ENCODE measurements at places on chromosomes 2 and 18.

DNA sequence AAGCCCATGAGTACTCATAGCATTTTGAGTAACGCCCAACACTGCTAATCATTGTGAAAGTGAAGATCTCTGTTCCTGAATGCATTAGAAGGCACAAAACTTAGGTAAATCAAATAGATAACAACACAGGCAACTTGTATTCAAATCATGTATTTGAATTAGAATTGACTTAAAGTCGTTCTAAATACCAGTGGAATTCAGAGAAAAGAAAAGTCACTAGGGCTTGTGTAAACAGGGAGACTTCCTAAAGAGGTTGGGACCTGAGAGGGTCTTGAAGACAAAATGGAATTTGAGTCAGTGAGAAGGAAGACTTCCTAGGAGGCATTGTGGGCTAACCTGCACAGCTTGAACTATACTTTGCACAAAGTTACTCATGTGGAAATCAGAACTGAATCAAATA, 127.2 kb downstream of the CTNNA2 start:
- no peak for DNase-seq

GRCh38 chr18:12679183-12679786, 21.4 kb upstream of the SPIRE1 start:
- no peak for DNase-seq

- no peak for DNase-seq
These were observed 81.9 kb upstream of the UXS1 start for GRCh38 chr2:106275971-106276370.

DNA sequence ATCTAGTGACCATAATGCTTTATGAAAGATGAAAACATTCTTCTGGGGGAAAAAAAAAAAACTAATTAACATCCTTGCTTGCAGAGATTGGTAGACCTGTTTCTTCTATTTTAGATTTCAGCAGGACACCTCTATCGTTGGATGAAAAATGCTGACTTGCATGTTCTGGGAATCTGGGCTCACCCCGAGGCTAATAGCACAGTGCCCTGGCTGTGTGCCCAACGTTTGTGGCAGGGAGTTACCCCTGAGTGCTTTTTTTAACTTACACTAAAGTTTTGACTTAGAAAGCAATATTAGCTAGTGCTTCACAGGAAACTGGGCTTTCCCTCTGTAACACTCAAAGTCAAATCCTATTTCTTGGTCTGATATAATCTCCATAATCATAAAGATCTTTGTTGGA, 233.2 kb downstream of the SLC8A1 start:
- DNase-seq, result no peak

DNA sequence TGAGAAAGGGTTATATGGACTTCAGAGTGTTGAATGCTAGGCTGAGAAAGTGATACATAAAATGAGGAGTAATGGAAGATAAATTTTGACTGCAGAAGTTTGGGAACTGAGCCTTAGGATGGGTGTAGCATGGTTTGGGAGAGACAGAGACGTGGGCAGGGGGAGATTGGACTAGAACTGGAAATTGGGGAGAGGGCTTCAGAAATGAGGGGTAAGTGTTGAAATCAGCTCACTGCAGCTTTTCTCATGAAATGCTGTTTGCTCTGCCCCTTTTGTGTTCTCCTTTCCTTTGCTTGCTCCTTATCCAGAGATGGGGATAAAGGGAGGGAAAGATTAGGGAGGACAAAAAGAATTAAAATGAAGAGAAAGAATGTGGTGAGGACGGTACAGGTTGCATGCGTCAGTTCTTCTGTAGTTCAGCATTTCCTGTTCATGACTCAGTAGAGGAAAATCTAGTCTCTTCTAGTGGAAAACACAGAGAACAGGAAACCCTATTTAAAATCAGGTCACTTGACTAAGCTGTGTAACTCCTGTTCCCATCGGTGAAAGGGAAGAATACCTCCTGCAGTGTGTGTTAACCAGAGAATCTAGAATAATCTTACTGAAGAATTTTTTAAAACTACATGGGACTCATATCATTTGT, 105.6 kb downstream of the CRIM1 start:
- DNase-seq, result peak; percentile 79

- DNase-seq, result peak; percentile 79
These were observed 684.4 kb downstream of the IRS1 start for GRCh38 chr2:226115102-226115831.

DNA sequence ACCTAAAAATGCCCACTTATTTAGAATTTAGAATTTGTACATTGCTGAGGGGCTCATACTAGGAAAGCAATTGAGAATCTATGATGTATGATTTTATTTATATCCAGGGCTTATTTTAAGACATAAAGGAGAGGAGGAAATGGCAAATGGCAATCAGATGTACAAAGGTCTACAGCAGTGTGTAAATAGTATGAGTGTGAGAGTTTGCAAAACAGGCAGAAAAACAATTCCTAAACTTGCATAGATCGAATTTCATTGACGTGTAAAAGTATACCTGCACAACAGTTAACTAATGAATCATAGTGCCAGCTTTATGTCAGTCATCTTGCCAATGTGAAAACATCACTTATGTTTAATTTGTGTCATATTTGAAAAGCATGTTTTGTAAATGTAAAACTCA, 718.7 kb upstream of the GCFC2 start:
- DNase-seq, result no peak

GRCh38 chr2:28610583-28611201, 114.8 kb downstream of the PLB1 start:
- peak; percentile 90 for DNase-seq

- no peak for DNase-seq
These were observed 35.3 kb downstream of the NHEJ1 start for GRCh38 chr2:219125225-219125885.

DNA sequence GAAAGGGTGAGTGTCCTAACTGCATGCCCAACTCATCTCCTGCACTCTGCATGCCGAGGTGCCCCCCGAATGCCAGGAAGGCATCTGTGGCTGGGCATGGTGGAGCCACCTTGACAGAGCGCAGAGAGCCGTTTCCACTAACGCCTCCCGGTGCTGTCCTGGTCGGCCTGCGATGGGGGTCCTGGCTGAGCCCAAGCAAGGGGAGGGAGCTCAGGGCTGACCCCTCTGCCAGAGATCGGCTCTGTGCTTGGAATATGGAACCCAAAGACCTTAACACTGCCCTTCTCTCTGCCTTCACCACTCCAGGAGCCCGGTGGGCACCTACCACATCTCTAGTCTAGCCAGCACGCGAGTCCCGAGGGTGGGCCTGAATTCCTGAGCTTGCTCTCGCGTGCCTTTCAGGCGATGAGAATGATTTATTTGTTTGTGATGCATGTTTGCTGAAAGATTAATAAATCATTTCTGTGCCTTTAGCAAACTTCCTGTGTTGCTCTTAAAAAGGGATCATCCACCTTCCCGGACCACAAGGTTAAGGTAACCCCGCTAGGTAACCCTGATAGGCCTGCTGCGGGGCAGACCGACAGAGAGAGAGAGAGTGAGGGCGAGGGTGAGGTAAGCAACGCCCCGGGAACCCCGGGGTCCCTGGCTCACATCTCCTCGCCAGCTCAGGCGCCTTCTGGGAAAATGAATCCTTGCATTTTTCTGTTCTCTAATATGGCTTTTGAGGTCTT, 35.3 kb downstream of the PDIA6 start:
- DNase-seq, result no peak

DNA sequence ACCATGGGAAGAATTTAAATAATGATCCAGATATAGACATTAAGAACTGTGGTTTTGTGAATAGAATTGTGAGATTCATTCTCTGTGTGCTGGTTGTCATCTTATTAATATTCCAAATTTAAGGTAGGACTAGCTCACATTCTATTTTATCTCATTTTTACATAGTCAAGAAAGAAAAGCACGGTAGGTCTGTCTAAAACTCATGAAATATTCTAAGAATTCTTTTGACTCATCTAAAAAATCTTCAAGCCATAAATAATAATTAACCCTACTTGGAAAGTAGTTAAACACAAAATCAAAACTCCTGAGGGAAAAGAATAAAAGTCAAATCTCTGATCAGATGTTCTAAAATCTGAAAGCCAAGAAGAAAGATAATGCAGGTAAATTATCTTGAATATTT, 388.8 kb upstream of the CHAC2 start:
- DNase-seq, result no peak

DNA sequence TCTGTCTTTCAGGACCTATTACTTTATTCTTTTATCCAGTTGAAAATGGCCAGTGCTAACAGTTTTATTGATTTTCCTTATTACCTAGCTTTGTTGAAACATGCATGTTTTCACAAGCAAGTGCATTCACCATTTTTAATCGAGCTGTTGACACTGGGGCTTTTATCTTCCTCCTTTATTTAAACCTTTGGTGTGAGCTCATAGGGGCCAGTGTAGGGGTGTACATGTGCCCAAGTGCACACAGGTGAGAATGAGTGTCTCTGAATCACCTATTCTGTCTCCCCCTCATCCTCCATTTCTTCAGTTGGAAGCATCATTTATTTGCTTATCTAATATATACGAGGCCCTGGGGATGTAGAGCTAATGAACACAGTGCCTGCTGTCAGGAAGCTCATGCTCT, 199.1 kb downstream of the PRKCE start:
- DNase-seq, result no peak

- DNase-seq, result no peak
These were observed 100.3 kb upstream of the NCK2 start for GRCh38 chr2:105644174-105644980.

GRCh38 chr2:64260817-64261216, 116.6 kb upstream of the PELI1 start:
- DNase-seq, result no peak
